Activated naive CD4-positive, alpha-beta T cell treated with anti-CD3 and anti-CD28 coated beads, Interleukin-2, amount 50 U/mL, for 72 hours (primary cell): ENCODE measurements at places on chromosomes 16 and 17. TPM values are rescaled to one million over a fixed set of nuclear protein-coding genes. Genes with fewer than 3 reads are reported as not detected.

The CHRNE gene
- total RNA-seq: 0.27 TPM

The FXR2 gene
- 34.7 TPM for total RNA-seq

The SLC5A10 gene
- not detected for total RNA-seq

The TEKT1 gene
- not detected for total RNA-seq

The P2RX5 gene
- total RNA-seq: 82.9 TPM

The RTN4RL1 gene
- total RNA-seq: 0.07 TPM

DNA sequence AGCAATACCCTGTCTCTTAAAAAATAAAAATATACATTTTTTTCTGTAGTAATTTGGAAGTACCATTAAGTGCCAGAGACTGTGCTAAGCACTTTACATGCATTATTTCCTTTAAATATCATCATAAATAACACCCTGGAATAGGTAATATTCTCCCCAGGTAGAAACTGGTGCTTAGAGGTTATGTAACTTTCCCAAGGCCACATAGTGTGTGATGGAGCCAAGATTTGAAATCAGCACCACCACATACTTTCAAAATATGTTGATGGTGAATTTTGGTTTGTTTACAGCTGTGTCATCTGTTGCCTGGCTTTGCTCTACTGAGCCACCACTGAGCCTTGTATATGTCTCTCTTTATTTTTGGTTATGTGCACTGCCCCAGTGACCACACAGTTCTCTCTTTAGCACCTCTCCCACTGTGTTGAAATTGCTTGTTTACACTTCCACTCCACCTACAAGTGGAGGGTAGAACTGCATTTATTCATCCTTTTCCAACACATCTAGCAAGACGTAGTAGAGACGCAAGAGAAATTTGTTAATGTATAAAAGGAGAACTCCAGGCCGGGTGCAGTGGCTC is 19.0 kb upstream of the NBR1 start:
- DNase-seq: no peak

GRCh38 chr17:46143827-46144236 is 49.4 kb downstream of the KANSL1 start:
- no peak for DNase-seq

DNA sequence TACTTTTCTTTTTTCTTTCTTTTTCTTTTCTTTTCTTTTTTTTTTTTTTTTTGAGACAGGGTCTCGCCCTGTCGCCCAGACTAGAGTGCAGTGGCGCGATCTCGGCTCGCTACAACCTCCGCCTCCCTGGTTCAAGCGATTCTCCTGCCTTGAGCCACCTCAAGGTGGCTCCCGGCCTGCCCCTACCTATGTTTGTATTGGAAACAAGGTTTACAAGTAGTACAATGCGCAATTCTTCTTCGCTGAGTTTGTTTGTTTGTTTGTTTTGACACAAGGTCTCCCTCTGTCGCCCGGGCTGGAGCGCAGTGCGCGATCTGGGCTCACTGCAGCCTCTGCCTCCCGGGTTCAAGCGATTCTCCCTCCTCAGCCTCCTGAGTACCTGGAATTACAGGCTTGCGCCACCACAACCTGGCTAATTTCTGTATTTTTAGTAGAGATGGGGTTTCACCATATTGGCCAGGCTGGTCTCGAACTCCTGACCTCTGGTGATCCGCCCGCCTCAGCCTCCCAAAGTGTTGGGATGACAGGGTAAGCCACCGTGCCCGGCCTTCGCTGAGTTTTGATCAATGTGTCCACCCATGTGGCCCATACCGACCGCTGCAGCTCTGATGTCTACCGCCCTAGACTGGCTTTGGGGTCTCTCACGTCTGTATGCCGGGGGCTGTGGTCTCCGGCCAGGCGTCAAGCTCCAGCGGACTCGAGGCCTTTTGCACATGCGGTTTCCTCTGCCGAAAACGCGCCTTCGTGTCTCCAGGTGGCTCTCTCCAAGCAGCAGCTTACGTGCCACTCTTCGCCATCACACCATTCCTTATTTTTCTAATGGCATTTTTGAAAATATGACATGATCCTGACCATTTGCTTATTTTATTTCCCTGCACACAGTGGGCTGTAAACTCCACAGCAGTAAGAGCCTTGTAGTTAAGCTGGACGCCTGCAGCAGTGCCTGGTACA is 1.1 kb upstream of the YBX2 start:
- no peak for DNase-seq

- DNase-seq: no peak
These were observed 7.2 kb downstream of the LPO start for GRCh38 chr17:58245428-58246103.

- no peak for DNase-seq
These were observed 8.9 kb upstream of the WSCD1 start for GRCh38 chr17:6061290-6061689.

GRCh38 chr17:75153780-75154194 is 525 bp downstream of the JPT1 start:
- no peak for DNase-seq

DNA sequence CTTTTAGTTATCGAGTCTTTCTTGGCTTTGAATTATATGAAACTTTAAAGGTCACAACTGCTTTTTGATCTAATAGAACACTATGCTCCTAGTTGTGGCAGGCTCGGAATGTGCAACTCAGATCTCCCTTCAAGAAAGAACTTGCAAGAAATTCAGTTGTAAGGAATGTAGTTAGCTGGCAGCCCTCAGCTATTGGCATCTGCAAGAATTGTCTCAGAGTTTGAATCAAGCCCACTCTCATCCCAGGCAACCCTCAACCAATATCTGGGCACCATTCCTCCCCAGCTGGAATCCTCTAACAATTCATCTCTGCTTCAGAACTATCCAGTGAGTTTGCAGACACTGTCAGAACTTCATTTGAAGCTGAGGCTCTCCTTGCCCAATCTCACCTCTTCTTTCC is 447.2 kb downstream of the KIF2B start:
- no peak for DNase-seq

DNA sequence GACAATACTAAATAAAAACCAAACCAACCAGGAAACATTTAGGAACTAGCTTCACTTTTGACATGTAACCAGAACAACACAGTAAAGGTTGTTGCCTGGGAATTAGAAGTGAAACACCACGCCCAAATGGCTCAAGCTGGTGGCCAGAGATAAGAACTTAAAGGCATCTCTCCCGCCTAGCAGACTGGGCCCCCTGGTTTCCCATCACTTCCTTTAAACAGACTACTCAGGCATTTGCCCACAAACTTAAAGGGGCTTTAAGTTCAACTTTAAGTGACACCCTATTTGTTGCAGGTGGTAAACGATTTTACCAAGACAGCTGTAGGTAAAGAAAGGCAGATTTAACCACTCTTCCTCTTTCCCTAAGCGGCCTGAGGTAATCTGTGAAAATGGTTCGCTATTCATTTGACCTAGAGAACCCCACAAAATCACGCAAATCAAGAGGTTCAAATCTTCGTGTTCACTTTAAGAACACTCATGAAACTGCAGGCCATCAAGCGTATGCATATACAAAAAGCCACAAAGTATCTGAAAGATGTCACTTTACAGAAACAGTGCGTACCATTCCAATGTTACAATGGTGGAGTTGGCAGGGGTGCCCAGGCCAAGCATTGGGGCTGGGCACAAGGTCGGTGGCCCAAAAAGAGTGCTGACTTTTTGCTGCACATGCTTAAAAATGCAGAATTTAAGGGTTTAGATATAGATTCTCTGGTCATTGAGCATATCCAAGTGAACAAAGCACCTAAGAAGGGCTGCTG is 40.8 kb upstream of the BPTF start:
- no peak for DNase-seq

GRCh38 chr16:5634666-5635180 is 537.1 kb upstream of the EEF2KMT start:
- no peak for DNase-seq

GRCh38 chr16:89097392-89097772 is 3.7 kb downstream of the ACSF3 start:
- DNase-seq: no peak

DNA sequence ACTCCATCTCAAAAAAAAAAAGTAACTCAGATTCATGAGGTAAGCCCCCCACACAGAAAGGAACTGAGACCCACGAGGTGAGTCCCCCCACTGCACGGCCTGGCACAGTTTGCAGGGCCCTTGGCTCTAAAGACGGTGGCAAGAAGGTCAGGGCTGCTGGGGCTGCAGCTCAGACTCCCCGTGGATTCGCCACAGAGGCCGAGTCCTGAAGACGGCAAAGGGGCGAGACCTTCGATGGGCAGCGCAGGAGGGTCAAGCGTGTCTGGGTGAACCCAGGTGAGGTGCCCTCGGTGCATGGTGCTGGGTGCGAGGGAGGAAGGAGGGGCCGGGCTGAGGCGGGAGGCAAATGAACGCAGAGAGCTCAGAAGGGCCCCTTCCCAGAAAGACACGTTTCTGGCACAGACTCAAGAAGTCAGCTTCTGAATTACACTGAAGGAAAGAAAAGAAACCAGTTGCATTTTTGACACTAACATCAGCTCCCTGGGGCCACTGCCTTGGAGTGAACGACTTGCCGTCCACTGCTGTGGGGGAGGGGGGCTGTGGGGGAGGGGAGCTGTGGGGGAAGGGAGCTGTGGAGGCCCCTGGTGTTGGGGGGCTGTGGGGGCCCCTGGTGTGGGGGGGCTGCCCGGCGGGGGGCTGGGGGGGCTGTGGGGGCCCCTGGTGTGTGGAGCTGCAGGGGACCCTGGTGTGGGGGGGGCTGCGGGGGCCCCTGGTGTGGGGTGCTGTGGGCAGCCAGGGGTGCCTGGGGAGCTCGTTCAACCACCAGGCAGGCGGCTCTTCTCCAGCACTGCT is 69.8 kb upstream of the METRNL start:
- no peak for DNase-seq

DNA sequence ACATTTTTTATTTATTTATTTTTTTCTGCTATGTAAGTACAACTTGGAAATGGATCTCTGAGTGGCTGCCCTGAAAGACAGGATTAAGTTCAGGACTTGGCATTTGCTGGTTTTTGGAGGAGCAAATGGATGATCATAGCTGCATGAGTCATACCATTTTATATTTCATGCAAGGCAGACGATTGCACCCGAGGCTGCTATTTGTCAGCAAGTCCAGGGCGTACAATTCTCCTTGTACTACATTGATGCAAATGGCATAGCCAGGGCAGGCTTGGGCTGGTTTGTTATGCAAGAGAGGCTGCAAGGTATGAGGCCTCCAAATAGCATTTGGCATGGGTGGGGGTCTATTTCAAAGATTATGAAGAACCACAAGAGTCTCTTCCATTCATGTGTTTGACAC is 81.2 kb upstream of the CACNG3 start:
- no peak for DNase-seq

DNA sequence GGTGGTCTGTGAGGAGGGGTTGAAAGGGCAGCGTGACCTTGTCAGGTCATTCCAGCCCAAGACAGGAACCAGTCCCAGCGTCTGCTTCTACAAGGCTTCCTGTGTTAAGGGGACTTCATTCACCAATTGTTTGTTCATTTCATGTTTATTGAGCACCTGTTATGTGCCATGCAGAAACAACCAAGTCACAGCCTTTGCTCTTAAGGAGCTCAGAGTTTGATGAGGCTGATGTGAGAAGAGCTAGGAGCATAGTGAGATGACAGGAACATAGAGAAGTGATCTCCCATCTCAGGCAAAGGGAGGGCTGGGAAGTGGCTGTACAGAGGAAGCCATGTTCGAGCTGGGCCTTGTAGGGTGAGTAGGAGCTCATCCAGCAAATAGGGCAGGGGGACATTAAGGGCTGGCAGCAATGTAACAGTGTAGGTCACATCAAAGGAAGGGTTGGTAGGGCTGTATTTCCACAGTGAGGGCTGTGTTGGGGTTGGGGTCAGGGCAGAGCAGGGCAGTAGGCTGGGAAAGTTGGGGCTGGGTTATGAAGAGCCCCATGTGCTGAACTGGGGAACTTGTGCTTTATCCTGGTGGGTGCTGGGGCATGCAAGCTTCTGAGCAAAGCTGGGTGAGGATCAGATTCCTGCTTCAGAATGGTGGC is 79.8 kb downstream of the ARHGAP23 start:
- no peak for DNase-seq

GRCh38 chr17:71039391-71039790 is 870.1 kb downstream of the KCNJ2 start:
- DNase-seq: no peak

DNA sequence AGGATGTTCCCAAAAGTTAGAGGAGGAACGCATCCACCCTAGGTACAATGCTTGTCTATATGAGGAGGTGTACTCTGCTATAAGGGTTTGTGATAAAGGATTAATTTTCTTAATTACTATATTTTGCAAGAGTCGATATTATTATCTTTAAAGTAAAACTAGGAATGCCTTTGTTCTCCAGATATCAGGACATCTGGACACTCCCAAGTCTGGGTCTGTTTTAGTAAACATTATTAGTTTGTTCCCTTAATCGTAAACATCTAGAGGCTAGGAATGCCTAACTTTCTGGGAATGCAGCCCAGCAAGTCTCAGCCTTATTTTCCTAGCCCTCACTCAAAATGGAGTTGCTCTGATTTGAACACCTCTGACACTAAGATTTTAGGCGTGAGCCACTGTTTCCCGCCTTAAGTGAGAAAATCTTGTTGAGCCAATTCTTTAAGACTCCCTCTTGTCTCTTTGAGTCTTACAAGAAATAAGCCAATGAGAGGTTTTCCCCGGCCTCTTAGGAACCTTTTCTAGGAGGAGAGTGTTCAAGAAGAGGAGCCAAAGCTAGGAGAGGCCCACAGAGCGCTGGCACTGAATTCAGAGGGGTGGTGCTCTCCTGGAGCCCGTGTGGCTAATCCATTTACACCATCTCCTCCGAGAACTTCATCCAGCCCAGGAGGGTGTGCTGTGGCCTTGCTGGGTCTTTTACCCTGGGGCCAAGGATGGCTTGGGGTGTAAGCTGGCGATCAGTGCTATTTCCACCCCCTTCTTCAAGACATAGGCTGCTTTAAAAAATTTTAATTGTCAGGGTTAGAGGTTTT is 40.9 kb downstream of the SMARCE1 start:
- no peak for DNase-seq
